ENCODE measurements at places on chromosomes 13 and 19.

DNA sequence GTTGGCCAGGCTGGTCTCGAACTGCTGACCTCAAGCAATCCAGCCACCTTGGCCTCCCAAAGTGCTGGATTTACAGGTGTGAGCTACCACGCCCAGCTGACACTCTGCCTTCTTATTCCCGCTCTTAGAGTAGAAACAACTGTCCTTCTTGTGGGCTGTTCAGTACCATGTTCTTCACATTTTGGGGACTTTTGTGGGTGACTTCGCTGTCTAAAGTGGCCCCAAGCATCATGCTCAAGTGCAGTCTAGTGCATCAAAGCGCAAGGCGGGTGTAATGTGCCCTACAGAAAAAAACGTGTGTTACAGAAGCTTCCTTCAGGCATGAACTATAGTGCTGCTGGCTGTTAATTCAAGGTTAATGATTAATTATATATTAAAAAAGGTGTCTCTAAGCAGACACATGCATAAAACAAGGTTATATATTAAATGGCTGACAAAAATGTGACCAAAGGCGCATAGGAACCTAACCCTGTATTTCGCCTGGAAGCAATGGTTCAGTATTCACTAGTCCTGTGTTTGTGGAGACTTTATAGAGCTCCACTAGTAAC is 38.3 kb downstream of the ABCC4 start:
- DNase-seq = no peak

- DNase-seq = no peak
These were observed 2.4 kb upstream of the LPAR2 start for GRCh38 chr19:19630426-19630825.

GRCh38 chr13:33639626-33640080 is 178.3 kb upstream of the RFC3 start:
- no peak for DNase-seq

GRCh38 chr13:33520468-33520839 is 234.9 kb upstream of the STARD13 start:
- no peak for DNase-seq

DNA sequence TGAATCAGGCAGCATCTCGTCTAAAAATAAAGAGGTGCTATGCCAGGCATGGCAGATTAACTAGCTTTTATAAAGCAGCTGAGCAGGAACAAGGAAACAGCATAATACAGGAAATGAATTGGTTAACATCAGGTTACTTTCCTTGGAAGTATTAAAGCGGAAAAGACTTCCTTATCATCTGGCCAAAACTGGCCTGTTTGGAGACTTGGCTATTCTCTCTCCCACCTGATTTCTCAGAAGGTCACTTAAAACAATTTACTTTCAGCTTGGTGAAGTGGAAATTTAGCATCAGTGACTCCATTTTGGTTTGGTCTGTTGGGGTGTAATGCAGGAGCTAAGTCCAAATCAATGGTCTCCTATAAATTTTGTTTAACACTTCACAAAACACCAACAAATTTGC is 191.6 kb downstream of the NUFIP1 start:
- DNase-seq = no peak

DNA sequence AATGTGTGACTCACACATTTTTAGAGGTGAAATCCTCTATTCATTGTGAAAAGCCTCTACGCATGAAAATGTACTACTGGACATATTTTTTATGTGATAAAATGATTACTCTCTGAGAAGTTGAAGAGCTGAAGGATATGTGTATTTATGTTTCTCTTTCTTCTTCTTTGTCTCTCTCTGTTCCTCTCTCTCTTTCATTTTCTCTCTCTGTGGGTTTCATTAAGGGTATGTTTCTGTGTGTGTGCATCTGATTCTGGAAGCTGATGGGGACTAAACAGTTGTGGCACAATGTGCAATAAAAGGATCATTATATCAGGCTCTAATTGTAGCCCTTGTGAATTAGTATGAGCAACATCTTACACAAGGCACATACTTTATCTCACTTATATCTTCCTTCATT is 867.7 kb downstream of the PCDH9 start:
- DNase-seq = no peak

GRCh38 chr19:17125062-17125727 is 49.6 kb downstream of the MYO9B start:
- no peak for DNase-seq

DNA sequence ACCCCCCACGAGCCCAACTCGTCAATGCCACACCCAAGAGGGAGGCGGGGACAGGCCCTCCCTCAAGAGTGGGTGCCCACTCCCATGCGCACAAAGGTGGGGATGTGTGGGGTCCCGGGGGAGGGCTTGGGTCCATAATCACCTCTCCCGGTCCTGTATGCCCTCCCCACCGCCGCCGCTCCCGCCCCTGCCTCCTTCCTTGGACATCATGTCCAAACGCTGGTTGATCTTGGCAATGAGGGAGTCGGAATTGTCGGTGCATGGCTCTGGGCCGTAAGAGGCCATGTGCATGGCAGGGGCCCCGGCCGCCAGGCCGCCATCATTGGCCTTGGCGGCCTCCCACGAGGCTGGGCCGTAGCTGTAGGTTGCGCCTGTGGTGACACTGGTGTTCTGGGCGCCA is 5.9 kb downstream of the AKAP8 start:
- DNase-seq = no peak

- no peak for DNase-seq
These were observed 705.7 kb downstream of the SLITRK5 start for GRCh38 chr13:88376760-88377388.

DNA sequence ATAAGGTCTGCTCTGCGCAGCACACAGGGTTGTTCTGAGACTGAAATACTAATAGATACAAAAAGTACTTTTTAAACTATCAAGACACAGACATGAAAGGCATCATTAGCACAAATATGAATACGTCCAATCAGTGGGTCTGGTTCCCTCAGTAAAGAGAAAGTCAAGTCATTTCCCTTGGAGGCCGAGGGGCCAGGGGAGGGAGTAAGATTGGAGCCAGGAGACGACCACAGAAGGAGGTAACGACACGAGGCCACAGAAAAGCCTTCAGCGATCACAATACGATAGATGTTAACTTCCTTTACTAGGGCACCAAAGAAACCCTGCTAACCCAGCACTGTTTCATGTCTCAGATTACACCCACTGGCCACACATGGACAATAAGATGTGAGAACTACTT is 5.3 kb downstream of the CARS2 start:
- no peak for DNase-seq

Measured in kidney glomerular epithelial cell (primary cell).